Myocyte (in vitro differentiated cells): ENCODE measurements at places on chromosomes 11 and 22.

- peak; percentile 88 for DNase-seq
Observed at GRCh38 chr11:129331871-129332274, 43.8 kb upstream of the BARX2 start.

DNA sequence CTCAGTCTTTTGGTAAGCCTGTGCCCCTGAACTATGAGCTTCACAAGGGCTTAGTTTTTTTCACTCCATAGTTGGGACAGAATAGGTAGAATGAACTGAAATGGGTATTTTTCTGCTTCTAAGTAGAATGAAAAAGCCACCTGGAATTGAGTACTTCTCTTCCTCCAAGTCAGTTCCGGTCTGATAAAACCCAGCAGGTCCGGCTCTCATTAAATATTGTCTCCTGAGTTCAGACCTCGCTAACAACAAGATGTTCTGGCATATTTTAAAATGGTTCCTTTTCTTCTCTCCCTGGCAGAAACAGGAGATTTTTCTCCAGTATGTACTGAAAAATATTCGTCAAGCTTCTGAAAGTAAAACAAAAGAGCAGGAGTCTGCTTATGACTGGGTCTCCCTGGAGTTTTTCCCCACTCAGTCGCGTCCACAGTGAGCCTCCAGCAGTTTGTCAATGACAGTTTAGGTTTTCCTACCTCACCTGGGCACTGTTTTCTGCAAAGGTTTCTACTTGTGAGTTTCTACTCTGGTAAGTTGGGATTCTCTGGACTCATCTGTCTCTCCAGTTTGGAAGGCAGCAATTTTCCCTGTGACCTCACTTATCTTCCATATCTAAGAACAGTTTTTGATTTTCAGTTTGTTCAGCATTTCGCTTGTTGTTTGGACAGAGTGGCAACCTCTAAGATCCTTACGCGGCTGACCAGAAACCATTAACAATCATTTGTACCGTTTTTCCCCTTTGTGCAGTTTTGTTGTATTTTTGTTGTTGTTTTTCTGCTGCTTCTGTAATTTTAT lies 868.0 kb downstream of the METTL15 start:
- no peak for DNase-seq

DNA sequence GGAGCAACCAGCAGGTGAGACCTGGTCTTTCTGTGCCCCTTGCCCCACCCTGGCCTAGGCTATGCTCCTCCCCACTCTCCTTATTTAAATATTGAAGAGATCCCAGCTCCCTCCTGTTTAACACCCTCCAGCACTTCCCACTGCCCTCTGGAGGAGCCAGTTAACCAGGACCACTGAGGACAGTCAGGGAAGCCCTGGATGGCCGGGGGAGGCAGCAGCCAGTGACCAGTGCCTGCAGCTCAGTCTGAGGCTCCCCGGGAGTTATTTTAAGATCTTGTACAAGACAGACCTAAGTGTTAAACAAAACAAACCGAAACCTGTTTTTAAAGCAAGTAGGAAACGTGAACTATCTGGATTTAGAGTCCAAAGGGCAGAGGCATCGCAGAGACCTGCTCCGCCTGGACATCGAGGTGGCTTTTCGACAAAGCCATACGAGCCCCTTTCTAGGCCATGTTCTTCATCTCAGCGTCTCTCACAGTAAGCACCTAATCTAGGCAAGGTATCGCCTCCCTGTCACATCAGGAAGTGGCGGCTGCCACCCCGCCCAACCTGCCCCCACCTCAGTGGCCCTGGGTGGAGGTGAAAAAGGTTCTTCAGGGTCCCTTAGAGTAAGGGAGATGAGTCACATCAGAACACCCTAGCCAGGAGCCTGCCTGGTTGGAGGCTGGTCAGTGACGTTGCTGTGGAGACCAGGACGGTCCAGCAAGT lies 35.2 kb downstream of the TRMU start:
- no peak for DNase-seq

GRCh38 chr11:1309498-1310317 lies at the start of gene TOLLIP:
Gene TOLLIP (minus strand): TSS chr11:1309632. CDS start chr11:1309498, 134 bp downstream.
- peak; percentile 93 for DNase-seq

GRCh38 chr11:102850973-102851745 lies 7.8 kb upstream of the MMP3 start:
- peak; percentile 24 for DNase-seq

DNA sequence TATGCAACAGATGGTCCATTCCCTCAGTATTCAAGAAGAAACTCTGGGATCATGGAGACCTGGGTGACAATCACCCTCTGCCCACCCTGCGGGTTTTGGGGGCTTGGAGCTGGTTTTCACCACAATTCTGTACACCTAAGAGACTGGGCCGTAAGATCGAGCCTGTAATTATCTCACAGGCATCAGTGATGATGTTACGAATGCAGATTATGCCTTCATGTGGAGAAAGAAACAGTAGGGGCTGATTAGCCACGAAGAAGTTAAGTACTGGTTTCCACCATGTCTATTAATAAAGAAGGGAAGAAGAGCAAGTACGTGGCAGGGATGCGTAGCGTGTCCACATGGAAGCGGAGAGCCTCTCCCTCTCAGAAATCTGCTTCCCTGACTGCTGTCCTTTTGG lies 5.3 kb upstream of the EFCAB6 start:
- DNase-seq: no peak

GRCh38 chr11:23569547-23569946 lies 709.3 kb upstream of the CCDC179 start:
- peak; percentile 35 for DNase-seq

DNA sequence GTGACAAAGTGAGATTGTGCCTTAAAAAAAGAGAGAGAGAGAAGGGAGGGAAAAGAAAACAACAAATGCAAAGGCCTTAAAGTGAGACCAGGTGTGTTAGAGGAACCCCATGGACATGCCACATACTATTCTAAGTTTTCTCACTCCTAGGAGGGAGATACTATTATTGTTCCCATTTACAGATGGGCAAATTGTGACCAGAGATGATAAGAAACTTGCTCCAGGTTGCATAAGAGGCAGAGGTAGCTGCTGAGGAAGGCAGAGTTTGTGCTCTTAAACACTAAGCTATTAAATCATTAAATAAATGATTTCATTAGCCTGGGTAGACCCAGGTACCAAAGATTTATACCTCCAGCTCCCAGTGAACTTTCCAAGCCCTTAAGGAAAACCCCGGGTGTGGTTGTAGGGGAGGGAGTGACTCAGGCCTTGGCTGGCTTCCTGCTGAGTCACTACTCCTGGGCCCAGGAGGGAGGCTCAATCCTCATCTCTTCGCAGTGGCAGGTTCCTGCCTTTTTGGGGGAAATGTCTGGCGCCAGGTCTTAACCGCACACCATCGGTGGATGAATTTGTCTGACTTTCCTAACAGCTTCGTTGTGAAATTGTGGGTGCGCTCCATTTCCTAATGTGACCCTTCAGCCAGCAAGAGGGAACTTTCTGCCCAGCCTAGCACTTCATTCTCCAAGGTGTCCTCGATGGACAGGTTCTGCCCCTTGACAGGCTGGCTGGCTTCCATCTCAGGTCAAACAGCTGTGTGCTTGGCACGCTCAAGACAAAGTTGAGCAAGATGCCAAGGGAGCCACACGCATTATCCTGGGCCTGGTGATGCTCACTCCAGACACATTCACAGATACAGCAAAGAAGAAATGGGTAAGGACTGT lies 33.4 kb upstream of the PTPRJ start:
- DNase-seq: peak; percentile 75

GRCh38 chr11:109697140-109697843 lies 275.3 kb downstream of the C11orf87 start:
- peak; percentile 39 for DNase-seq

DNA sequence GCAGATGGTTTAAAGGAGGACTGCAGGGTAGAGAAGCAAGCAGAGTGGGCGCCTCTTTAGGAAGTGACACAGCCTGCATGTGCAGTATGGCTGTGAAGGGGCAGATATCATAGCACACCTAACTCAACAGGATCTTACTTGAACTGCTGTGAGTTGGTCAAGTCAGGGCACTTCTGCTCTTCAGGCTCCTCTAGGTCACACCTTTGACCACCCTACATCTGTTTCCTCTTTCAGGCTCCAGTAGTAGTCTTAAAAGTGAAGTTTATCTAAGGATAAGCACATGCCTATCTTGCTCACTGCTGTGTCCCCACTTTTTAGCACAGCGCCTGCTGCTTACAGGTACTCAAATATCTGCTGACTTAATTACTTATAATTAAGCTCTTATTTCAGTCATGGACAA lies 6.5 kb downstream of the MRPL16 start:
- DNase-seq: no peak

- DNase-seq: no peak
Observed at GRCh38 chr22:28989035-28989464, 72.6 kb downstream of the C22orf31 start.

GRCh38 chr11:23123753-23124152 lies 263.5 kb upstream of the CCDC179 start:
- peak; percentile 21 for DNase-seq

DNA sequence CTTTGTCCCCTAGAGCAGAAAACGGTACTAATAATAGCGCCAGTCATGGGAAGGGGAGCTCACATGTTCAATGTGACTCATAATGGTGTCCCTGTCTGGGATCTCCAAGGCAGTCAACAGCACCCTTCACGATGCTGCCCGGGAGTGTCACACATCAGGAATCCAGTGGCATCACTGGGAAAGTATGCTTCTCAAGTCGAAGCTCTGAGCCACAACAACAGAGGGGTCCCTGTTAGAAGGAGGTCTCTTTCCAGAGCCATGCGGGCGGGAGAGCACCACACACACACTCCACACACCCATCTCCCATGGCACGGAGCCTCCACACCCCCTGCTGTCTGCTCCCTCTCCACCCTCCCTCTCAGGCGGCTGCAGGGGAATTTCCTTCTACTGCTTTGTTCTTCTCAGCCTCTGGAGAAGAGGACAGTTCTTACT lies 119.7 kb downstream of the ETS1 start:
- peak; percentile 98 for DNase-seq

GRCh38 chr11:45025716-45026492 lies 75.2 kb upstream of the TP53I11 start:
- DNase-seq: no peak

DNA sequence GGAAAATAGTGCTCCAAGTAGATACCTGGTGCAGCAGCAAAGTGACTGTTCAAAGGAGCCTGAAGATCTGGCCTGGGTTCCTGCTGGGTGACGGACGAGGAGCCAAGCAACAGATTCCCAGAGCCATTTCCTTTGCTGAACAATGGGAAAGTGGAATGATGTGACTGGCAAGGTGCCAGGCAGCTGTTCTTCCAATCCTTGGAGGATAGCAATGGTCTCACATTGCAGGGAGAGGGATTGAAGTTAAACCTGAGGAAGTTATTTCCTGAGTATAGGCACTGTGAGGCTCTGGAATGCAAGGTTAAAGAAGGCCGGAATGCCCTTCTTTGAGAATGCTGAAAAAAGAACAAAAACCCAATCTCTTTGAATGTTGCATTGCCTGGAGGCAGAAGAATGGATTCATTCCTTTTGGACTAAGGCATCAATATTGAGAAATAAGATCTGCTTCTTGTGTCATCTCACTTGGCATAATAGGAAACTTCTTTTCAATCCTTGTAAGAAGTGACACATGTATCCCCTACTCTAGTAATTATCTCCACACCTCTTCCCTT lies 223.8 kb downstream of the BLID start:
- DNase-seq: peak; percentile 96

DNA sequence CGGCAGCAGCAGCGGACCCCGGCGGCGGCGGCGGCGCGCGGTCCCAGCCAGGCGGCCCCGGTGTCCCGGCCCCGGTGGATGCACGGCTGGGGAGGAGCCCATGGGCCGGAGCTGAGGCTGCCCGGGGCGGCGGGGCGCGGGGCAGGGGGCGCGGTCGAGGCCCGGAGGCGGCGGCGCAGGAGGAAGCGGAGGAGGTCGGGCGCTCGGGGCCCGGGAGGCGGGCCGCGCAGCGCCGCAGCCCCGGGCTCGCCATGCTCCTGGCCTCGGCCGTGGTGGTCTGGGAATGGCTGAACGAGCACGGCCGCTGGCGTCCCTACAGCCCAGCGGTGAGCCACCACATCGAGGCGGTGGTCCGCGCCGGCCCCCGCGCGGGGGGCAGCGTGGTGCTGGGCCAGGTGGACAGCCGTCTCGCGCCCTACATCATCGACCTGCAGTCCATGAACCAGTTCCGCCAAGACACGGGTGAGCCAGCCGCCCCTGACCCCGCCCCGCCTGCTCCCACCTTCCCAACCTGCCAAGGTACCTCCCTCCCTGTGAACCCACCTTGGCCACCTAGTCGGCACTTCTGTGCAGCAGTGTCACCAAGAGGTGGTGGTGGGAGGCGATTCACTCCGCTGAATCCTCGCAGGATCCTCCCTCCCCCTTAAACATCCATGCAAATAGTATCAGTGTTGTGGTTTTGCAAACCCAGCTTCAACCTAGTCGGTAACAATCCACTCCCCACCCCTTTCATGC lies 580 bp downstream of the DTX4 start:
- no peak for DNase-seq

DNA sequence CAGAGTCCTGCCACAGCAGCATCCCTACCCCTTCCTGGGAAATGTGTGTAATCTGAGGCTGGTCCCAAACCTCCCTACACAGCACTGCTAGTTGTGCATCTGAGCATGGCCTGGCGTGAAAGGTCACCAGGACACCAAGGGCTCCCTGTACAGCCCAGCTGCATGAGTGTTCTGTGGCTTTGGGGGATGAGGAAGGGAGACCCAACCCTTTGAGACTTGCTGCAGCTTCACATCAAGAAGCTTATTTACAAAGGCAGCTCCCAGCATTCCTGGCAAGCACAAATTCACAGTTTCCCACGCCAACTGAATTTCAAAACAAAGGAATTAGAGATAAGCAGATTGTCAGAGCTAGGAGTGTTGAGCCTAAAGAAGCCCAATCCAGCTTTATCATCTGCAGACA lies 32.2 kb downstream of the CSNK2A3 start:
- DNase-seq: no peak

DNA sequence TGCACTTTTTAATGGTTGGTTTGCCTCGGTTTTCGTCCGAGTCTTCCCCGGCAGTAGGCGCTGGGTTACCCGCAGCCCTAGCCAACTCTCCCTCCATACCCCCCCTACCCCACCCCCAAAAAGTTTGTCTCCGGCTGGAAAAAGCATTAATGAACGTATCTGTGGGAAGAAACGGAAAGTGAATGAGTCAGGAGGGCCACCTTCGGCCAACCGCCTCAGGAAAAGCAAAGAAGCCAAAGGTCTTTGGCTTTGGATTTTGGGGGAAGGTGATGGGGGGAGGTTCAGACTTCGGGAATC lies 508 bp upstream of the FLI1 start:
- DNase-seq: no peak

GRCh38 chr11:27075192-27075591 lies 34.6 kb downstream of the BBOX1 start:
- no peak for DNase-seq

DNA sequence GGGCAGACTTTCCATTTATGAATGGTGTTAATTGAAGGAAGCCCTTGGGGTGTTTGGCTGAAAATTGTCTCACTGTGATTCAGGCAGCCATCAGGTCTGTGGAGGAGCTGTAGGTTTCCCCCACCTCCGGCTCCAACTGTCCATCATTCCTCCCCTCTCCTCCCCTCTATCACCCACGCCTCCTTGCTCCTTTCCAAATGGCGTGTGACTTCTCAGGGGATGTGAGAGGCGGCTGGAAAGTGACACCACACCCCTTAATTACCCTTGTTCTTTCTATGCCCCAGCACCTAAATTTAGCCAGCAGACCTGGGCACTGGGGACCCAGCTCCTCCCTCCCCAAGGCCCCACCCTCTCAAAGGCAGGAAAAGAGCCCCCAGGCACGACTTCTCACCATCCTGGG lies 38.1 kb upstream of the SYT7 start:
- DNase-seq: no peak

- DNase-seq: peak; percentile 32
Observed at GRCh38 chr11:75301601-75302345, 49.7 kb downstream of the ARRB1 start.
